Neuronal stem cell (in vitro differentiated cells): ENCODE measurements at places on chromosomes 16 and 17.

- peaks cover 25% of the 10 kb centered on the region for H3K4me1 ChIP-seq
- peak overlapping the region; percentile 91 for H3K4me3 ChIP-seq
- H3K27ac ChIP-seq, result peak overlapping the region; percentile 92
Measured at GRCh38 chr16:3022208-3022683, 1.5 kb downstream of the HCFC1R1 start.

DNA sequence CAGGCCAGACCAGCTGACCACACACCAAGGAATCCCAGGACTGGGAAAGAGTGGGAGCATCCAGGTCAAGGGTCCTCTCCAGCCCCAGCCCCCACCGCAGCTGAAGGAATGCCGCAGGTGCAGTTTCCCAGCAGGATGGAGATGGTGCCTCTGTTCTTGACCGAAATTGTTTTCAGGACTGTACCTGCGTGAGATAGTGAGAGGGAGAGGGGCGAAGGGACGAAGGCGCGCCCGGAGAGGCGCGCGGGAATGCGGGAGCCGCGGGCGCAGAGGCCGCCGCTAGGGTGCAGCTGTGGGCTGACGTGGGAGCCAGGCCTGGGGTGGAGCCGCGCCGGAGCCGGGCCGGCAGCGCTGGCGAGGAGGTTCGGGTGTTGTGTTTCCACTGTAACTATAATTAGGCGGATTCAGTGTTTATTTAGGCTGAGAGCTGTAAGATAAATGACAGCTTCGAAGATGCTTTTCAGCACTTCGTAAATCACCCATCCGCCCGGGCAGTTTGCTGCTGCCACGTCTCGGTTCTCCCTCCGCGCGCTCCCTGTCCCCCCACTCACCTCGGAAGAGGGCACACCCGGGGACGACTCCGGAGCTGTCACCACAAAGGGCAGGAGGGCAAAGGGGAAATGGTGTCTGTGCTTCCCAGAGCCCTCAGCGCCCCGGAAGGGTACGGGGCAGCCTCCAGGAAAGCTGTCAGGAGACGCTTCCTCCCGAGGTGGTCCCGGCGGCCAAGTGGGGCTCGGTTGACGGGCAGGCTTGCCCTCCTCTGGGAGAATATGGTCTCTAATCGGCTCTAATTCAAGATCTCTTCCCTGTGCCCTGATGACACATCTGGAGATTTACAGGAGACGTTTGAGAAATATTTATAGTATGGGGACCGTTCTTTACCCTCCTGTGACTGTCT, 38.2 kb downstream of the HOXB1 start:
- no peak overlapping the region for H3K27ac ChIP-seq
- H3K4me1 ChIP-seq, result no peaks in the 10 kb centered on the region
- DNase-seq, result no peak
- peak overlapping the region; percentile 73 for H3K4me3 ChIP-seq

- DNase-seq, result no peak
- H3K27ac ChIP-seq, result no peak overlapping the region
- no peak overlapping the region for H3K4me3 ChIP-seq
- no peaks in the 10 kb centered on the region for H3K27me3 ChIP-seq
Measured at GRCh38 chr17:43517161-43517560, 29.0 kb downstream of the ETV4 start.

GRCh38 chr17:77222356-77222755, 81.6 kb downstream of the SEC14L1 start:
- no peaks in the 10 kb centered on the region for H3K27me3 ChIP-seq
- peaks cover 1% of the 10 kb centered on the region for H3K4me1 ChIP-seq
- DNase-seq, result no peak
- no peak overlapping the region for H3K4me3 ChIP-seq
- H3K27ac ChIP-seq, result no peak overlapping the region
- H3K36me3 ChIP-seq, result peaks cover 7% of the 10 kb centered on the region

DNA sequence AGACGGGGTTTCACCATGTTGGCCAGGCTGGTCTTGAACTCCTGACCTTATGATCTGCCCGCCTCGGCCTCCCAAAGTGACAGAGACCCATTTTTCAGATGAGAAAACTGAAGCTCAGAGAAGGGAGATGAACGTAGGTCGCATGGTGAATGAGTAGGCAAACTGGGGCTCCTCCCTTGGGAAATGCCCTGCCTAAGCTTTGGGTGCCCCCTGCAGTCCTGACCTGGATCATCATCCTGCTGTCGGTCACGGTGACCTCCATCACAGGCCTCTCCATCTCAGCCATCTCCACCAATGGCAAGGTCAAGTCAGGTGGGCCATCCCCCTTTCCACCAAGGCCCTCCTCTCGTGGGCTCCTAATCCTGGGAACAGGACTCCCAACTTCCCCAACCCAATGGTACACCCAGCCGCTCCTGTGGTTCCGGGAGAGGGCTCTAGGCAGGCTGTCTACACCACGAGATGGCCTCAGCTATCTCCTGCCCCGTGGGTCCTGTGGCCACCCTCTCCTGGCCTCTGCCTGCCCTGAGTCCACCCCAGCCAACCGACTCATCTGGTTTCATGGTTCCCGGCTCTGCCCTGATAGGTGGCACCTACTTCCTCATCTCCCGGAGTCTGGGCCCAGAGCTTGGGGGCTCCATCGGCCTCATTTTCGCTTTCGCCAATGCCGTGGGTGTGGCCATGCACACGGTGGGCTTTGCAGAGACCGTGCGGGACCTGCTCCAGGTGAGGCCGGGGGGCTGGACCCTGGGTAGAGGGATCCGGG, 4.7 kb downstream of the SLC12A3 start:
- H3K27me3 ChIP-seq, result no peaks in the 10 kb centered on the region
- no peaks in the 10 kb centered on the region for H3K36me3 ChIP-seq
- no peak overlapping the region for H3K4me3 ChIP-seq
- DNase-seq, result no peak
- peaks cover 2% of the 10 kb centered on the region for H3K4me1 ChIP-seq

GRCh38 chr17:992933-993332, 4.0 kb upstream of the TIMM22 start:
- H3K27me3 ChIP-seq, result no peaks in the 10 kb centered on the region
- no peak for DNase-seq
- H3K27ac ChIP-seq, result no peak overlapping the region
- no peaks in the 10 kb centered on the region for H3K36me3 ChIP-seq
- no peak overlapping the region for H3K4me3 ChIP-seq
